ENCODE measurements at places on chromosomes 5 and 9.

DNA sequence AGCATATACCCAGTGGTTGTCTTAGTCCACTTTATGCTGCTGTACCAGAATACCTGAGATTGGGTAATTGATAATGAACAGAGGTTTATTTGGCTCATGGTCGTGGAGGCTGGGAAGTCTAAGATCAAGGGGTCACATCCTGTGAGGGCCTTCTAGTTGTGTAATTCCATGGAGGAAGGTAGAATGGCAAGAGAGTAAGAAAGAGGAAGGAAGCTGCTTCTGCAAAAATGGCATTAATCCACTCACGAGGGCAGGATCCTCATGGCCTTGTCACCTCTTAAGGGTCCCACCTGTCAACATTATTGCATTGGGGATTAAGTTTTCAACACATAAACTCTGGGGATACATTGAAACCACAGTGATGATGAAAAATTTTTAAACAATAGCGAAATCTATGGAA, 17.0 kb downstream of the BTNL8 start:
- no peak overlapping the region for H3K4me3 ChIP-seq
- DNase-seq: no peak
- no peaks in the 10 kb centered on the region for H3K27me3 ChIP-seq
- H3K36me3 ChIP-seq: no peaks in the 10 kb centered on the region
- no peak overlapping the region for H3K27ac ChIP-seq

DNA sequence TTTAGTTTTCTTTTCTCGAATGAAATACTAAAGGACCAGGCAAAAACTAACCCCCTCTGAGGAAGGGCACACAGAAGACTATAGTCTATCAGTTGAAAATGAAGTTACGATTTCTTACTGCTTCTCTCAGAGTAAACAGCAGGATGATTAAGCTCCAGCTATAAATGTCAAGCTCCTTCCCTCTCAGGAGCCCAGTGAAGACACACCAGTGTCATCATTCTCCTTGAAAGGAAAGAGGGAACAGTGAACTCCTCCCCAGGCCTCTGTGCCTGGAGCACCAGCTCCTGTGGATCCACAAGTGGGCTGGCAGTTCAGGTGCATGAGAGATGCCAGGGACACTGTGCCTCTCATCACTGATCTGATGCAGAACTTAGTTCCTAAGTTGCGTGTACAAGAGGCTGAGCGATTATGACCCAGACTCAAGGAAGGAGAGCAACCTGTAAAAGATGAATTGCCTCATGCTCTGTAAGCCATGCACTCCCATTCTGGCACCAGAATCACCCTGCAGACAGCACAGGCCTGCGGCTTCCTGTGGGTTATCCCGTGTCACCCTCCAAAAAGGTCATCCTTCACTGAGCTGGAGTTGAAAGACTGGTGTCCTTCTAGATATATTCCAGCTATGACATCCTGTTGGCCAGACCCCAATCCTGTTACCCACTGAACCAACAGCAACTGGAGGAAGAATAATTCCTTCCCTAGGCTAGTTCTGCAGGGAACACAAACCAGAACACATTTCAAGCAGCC, 394.0 kb downstream of the SEMA5A start:
- no peaks in the 10 kb centered on the region for H3K4me1 ChIP-seq
- no peak overlapping the region for H3K4me3 ChIP-seq
- no peak for DNase-seq
- H3K36me3 ChIP-seq: no peaks in the 10 kb centered on the region
- no peak overlapping the region for H3K27ac ChIP-seq

GRCh38 chr9:17536027-17536426, 42.8 kb upstream of the SH3GL2 start:
- H3K36me3 ChIP-seq: no peaks in the 10 kb centered on the region
- no peak for DNase-seq
- 0 out of 2 replicates have a peak, but pooled peaks cover 2% of the 10 kb centered on the region for H3K4me1 ChIP-seq
- no peak overlapping the region for H3K27ac ChIP-seq
- H3K4me3 ChIP-seq: no peak overlapping the region

GRCh38 chr5:144567421-144567780, 396.7 kb downstream of the KCTD16 start:
- no peaks in the 10 kb centered on the region for H3K27me3 ChIP-seq
- no peaks in the 10 kb centered on the region for H3K4me1 ChIP-seq
- H3K4me3 ChIP-seq: no peak overlapping the region
- no peaks in the 10 kb centered on the region for H3K36me3 ChIP-seq

GRCh38 chr5:122846051-122846550, 688 bp downstream of the SNX24 start:
- H3K36me3 ChIP-seq: no peaks in the 10 kb centered on the region
- DNase-seq: no peak
- peak overlapping the region; percentile 90 for H3K4me3 ChIP-seq
- H3K27ac ChIP-seq: no peak overlapping the region
- peaks cover 17% of the 10 kb centered on the region for H3K4me1 ChIP-seq

- H3K4me3 ChIP-seq: no peak overlapping the region
- no peaks in the 10 kb centered on the region for H3K36me3 ChIP-seq
- H3K4me1 ChIP-seq: no peaks in the 10 kb centered on the region
- H3K27me3 ChIP-seq: no peaks in the 10 kb centered on the region
Measured at GRCh38 chr5:172785429-172786088, 14.6 kb upstream of the DUSP1 start.
